Stimulated activated CD4-positive, alpha-beta T cell treated with anti-CD3 and anti-CD28 coated beads, Interleukin-1b, Interleukin-23, amount 100 ng/mL, for 24 hours (primary cell): ENCODE measurements at places on chromosomes 12 and 14.

DNA sequence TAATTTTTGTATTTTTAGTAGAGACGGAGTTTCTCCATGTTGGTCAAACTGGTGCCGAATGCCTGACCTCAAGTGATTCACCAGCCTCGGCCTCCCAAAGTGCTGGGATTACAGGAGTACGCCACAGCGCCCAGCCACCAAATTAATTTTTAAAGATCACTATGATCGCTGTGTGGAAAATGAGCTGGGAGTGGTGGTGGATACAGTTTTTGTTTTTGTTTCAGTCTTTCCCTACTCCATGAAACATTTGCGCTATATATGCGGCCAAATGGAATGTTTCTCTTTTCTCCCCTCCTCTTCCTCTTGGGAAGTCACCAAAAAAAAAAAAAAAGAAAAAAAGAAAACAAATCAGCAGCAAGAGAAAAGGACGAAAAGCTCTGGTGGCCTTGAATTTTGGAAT lies 20.8 kb upstream of the P2RX4 start:
- no peak for DNase-seq

DNA sequence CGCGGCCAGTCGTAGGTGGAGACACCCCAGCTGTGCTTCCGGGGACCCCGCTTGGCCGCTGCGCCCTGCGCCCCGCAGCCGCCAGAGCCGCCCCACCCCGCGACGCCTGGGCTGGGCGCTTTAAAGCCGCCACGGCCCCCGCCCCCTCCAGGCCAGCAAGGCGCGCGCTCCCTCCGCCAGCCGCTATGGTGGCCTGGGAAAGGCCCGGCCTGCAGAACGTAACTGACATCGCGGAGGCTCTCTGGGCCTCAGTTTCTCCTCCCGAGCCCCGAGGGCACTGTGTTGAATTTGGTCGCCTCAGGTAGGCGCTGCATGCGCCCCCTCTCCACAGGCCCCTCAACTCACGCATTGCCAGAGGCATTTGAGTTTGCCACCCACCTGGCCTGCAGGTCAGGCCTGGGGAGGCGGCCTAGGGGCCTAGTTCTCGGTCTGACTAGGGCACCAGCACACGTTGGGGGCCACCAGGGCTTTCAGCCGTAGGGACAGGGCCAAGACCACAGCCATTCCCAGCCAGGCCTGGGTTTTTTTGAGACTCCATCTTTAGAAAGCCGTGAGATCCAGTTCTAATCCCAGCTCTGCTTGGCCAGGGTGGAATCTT lies at the start of gene NGB:
Gene NGB, minus strand, starts transcription at position 94 of the 598 bp plus-strand sequence. CDS start 269 bp downstream, outside the sequence.
- no peak for DNase-seq

DNA sequence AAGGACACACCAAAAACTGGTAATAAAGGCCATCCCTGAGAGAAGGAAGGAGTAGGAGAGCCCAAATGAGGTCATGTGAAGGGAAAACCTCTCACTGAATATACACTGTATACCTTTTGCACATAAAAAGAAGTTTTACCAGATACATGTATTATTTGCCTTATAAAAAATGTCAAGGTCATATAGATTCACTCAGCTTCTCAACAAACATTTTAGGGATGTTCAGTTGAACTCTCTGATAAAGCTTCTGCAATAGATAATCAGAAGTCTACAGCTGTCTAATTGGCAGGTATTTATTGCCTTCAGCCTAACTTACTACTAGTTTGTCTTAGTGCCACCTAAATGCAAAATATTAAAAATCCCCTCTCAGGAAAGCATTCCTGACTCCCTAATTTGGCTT lies 8.7 kb downstream of the SLC11A2 start:
- no peak for DNase-seq

DNA sequence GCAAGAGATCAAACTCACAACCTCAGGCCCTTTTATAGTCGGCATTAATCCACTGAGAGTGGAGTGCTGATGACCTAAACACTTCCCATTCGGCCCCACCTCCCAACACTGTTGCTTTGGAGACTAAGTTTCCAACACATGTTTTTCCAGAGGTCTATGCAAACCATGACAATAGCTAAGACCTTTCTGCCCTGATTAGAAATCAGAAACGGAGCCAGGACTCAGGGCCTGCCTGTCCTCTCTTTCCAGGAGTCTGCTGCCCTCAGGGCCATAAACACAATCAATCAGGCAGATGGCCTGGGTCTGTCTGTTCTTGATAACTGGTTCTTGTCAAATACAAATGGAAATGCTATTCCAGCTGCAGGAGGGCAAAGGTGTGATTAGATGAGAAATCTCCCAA lies 97.2 kb upstream of the PSMC1 start:
- no peak for DNase-seq

- no peak for DNase-seq
Observed at GRCh38 chr12:129903956-129904829, at the start of gene TMEM132D. TMEM132D (minus strand) TSS chr12:129904025.

GRCh38 chr12:121297435-121297991 lies 1.0 kb upstream of the CAMKK2 start:
- peak; percentile 20 for DNase-seq

- DNase-seq = no peak
Observed at GRCh38 chr14:54138354-54139038, 181.9 kb upstream of the BMP4 start.

- DNase-seq = no peak
Observed at GRCh38 chr14:35235840-35236239, 56.3 kb upstream of the PSMA6 start.

DNA sequence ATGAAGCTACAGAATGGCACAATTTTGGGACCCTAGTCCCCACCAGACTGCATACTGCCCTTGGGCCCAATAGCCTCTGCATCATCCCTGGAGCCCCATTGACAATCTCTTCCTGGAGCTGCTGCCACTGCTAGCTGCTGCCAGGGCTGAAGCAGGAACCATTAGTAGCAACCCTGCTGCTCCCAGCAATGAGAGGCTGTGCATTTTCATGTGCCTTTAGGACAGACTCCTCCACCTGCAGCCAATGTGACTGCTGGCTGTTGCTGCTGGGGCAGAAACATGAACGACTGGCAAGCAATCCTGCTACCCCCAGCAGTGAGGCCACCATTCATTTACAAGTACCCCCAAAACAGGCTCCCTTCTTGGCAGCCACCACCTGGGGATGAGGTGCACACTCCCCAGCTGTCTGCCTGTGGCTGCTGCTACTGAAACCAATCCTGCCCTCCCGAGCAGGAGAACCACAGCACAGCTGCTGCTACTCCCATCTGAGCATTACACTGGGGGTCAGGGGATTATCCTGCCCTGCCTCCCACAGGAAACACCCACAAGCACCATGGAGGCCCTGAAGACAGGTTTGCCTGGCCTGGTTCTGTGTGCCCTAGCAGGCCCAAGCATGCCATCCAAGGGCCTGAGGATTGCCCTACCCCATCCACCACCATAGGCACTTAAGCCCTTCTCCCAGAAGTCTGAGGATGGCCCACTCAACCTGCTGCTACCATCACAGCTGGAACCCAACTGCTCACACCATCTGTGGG lies 181.0 kb downstream of the MYRFL start:
- no peak for DNase-seq

- DNase-seq = no peak
Observed at GRCh38 chr14:97283005-97283403, 485.8 kb downstream of the VRK1 start.

DNA sequence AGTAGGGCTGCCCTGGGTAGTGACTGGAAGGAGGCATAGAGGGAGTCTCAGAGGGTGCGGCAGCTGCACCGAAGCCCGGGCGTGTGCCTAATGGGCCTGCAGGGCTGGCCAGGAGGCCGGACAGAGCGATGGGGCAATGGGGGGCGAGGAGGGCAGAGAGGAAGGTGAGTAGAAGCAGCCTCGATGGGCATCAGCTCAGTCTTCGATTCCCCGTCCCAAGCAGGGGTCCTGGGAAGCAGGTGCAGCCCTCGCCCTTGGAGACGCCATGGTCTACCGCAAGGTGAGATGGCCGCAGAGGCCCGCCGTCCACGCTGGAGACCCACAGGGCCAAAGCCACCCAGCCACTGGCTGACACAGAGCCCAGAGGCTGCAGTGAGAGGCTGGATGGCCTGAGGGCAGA lies 70.8 kb downstream of the GALNT9 start:
- DNase-seq = no peak

DNA sequence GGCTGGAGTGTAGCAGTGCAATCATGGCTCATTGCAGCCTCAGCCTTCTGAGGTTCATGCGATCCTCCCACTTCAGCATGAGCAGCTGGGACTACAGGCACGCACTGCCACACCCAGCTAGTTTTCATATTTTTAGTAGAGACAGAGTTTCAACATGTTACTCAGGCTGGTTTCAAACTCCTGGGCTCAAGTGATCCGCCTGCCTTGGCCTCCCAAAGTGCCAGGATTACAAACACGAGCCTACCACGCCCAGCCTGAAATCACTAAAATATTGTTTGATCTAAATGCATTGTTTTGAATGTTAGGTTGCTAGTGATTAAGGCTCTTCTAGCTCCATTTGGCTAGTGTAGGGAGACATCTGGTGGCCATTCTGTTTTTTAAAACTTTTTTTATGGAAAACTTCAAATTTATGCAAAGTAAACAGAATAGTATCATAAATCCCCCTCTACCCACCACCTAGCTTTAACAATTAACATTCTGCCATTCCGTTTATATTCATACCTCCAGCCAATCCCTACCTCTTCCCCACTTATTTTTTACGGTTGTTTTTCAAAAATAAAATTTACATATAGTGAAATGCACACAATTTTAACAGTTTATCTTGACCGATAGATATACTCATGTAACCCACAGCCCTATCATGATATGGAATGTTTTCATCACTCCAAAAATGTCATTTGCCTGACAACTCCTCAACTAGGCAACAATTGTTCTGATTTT lies 37.8 kb downstream of the MYO1H start:
- no peak for DNase-seq

- no peak for DNase-seq
Observed at GRCh38 chr14:48936362-48936761, 649.8 kb downstream of the RPS29 start.

GRCh38 chr12:103851127-103851526 lies 10.1 kb upstream of the NT5DC3 start:
- DNase-seq = no peak

- no peak for DNase-seq
Observed at GRCh38 chr12:4118601-4119156, 154.9 kb upstream of the CCND2 start.

GRCh38 chr12:113332688-113333417 lies 2.1 kb downstream of the SLC8B1 start:
- no peak for DNase-seq

GRCh38 chr12:45309836-45310626 lies 94.1 kb downstream of the ANO6 start:
- no peak for DNase-seq

GRCh38 chr12:96846293-96846692 lies 60.8 kb upstream of the NEDD1 start:
- DNase-seq = no peak

- DNase-seq = no peak
Observed at GRCh38 chr12:106945261-106945851, 10.4 kb upstream of the TMEM263 start.

DNA sequence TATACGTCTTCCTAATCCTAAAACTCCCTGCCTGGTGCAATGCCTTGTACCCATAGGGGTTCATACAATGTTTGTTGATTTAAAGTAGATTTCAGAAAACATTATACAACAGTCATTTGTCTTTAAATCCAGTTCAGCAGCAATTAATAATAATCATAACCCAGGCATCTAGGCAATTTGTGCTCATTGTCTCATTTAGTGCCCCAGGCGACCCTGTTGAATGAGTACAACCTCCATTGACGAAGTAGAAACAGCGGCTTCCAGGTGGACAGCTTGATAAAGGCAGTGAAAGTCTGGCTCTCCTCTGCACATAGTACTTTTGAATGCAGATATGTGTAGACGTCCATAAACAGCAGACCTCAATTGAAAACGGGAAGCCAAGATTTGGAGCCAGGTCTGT lies 82.9 kb upstream of the CPM start:
- no peak for DNase-seq

DNA sequence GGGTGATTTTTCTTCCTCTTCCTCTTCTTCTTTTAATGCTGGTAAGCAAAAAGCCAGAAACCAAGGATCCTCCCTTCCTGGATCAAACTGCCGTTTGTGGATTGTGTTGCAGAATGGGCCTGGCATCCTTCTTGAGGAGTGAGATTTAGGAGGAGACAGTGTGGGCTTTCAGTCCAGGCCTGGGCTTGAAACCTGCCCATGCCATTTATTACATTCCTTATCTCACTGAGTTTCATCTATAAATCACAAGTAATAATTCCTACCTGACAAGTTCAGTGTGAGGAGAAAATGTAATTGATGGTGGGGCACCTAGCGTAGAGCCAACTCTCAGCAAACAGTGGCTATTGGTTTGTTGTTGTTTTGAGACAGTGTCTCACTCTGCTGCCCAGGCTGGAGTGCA lies 126.4 kb downstream of the SLC35F4 start:
- DNase-seq = no peak

DNA sequence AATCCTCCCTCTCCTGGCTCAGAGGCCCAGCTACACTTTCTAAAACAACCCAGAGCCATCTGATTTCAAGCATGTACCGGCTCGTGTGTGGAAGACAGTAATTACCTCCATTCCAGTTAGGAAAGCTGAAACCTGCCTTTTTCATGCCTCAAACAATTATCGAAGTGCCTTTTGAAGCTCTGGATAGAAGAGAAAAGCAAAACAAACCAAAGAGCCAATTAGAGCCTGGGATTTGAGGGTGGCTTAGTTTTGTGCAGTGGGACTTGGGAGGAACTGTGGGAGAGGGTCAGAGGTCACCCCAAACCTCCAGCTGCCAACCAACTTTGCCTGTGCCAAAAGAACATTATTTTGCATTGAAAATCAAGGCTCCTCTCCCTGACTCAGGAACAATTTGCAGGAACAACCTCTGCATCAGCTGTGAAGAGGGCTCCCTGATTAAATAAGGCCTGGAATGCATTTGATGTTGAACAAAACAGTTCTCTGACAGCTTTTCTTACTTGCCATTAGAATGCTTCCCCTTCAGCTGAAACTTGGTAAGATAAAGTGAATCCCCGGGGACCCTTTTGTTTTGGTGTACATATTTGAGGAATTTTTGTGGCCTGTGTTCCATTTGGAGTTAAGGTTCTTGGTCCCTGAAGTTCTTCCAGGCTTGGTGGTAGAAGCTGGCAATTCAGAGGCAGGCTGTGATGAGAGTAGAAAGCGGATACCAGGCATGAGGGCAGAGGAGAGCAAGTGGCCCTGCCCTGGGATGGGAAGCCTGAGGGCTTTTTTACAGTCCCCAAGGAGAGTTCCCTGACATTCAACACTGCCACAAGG lies 270.1 kb downstream of the ZFP36L1 start:
- no peak for DNase-seq

GRCh38 chr12:42237853-42238239 lies 202 bp downstream of the YAF2 start:
- DNase-seq = peak; percentile 13

- no peak for DNase-seq
Observed at GRCh38 chr14:61813096-61813606, 50.9 kb downstream of the SNAPC1 start.

GRCh38 chr12:22974865-22975264 lies 349.9 kb downstream of the ETNK1 start:
- no peak for DNase-seq

DNA sequence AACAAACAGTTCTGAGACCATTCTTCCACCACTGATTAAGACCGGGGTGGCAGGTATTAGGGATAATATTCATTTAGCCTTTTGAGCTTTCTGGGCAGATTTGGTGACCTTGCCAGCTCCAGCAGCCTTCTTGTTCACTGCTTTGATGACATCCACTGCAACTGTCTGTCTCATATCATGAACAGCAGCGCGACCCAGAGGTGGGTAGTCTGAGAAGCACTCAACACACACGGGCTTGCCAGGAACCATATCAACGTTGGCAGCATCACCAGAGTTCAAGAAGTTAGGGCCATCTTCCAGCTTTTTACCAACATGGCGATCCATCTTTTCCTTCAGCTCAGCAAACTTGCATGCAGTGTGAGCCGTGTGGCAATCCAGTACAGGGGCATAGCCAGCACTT lies 16.9 kb downstream of the AEBP2 start:
- no peak for DNase-seq
